HCEC 1CT (cell line): ENCODE measurements at places on chromosomes 6 and 20.

GRCh38 chr6:32202186-32202585, 9.7 kb upstream of the GPSM3 start:
- no peak for DNase-seq

DNA sequence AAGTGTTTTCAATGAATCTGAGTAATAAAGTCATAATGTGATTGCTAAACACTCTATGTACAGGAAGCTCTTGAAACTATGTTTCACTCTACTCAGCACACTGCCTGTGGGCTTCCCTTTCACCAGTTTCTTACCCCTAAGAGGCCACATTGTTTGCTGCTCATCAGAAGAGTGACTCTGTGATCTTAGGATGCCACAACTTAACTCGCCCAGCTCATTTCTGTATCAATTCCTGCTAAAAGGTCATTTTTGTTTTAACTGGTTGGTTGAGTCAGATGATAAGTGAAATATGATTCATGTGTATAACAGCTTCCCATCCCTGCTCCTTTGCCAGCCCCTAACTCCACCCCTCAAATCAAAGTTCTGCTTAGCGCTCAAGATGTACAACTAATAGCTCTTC, 9.8 kb upstream of the NDUFAF4 start:
- peak; percentile 29 for DNase-seq

DNA sequence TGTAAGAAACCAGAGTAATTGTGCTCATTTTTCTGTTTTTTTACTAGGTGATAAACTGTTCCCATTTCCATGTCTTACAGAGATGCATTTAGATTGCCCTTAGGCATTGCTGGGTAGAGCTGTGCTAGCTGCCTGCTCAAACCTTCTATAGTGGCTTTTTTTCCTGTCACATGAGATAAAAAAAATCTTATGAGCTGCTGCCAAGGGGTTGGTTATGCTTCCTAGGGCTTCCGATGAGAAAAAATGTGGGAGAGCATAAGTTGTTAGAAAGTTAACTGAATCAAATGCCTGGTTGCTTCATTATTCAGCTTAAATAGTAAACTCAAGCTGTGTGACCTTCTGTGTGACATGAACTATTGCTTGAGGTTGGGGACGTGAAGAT, 50.0 kb upstream of the NOX3 start:
- no peak for DNase-seq

- DNase-seq: no peak
These were observed 105.8 kb upstream of the RUNX2 start for GRCh38 chr6:45222380-45222779.

DNA sequence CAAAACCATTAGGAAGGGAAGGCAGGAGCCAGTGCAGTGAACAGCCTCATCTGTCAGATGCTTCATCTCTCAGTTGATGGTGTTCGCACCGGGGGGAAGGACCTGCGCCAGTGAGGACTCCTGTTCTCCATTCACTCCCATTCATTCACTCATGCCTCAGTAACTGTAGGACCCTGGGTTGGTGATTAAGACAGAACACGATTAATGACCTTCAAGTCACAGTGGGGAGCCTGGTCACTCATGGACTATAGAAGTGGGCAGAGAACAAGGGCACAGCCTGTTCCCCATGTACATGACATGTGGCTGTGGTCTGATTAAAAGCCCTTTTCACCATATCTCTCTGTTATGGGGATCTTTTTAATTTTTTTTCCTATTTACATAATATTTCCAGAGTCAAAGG, 113.3 kb downstream of the RPS12 start:
- DNase-seq: no peak

DNA sequence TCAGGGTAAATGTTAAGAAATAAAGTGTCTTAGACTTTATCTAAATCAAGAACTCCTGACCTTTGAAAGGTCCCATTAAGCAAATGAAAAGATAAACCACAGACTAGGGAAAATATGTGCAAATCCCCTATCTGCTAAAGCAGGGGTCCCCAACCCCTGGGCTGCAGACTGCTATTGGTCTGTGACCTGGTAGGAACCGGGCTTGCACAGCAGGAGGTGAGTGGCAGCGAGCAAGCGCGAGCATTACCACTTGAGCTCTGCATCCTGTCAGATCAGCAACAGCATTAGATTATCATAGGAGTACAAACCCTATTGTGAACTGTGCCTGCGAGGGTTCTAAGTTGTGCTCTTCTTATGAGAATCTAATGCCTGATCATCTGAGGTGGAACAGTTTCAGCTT, 42.4 kb downstream of the LCA5 start:
- no peak for DNase-seq

DNA sequence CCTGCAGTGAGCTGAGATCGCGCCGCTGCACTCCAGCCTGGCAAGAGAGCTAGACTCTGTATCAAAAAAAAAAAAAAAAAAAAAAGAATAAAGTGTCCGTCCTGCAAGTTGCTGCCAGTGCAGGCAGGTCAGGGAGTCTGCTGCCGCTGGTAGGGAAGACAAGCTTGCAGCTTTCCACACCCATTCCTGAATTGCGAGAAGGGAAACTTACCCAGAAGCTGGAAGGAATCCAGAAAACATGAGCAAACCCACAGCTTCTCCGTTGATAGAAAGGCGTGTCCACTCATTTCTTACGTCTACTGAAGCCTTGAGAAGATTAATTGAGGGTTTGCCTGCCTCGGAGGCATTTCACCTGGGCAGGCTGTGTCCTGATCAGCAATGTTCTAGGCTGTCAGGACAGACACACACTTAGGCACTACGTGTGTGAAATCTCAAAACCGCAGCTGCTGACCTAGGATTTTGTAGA, 61.6 kb upstream of the DSP start:
- no peak for DNase-seq

DNA sequence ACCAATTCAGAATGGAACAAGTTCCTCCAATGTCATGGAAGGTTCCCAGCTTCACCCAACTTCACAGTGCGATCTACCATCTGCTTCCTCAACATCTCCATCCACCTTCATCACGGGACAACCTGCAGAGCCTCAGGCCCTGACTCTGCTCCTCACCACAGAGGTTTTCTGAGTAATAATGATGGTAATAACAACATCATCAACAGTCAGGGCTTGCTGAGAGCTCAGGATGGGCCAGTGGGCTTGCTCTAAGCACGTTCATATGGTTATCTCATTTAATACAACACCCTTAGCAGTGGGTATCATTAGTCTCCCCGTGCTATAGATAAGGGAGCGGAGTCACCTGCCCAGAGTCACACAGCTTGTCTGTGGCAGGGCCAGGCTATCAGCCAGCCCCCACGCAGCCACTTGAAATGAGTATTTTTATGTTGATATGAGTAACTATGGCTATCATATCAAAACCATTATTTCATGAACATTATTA, 38.6 kb downstream of the PREX1 start:
- no peak for DNase-seq

- DNase-seq: no peak
These were observed 3.3 kb downstream of the ZGPAT start for GRCh38 chr20:63711085-63711645.

GRCh38 chr6:157669747-157670216, 153.3 kb upstream of the SNX9 start:
- DNase-seq: peak; percentile 75

- no peak for DNase-seq
These were observed 27.0 kb downstream of the ZNF292 start for GRCh38 chr6:87182321-87182720.

DNA sequence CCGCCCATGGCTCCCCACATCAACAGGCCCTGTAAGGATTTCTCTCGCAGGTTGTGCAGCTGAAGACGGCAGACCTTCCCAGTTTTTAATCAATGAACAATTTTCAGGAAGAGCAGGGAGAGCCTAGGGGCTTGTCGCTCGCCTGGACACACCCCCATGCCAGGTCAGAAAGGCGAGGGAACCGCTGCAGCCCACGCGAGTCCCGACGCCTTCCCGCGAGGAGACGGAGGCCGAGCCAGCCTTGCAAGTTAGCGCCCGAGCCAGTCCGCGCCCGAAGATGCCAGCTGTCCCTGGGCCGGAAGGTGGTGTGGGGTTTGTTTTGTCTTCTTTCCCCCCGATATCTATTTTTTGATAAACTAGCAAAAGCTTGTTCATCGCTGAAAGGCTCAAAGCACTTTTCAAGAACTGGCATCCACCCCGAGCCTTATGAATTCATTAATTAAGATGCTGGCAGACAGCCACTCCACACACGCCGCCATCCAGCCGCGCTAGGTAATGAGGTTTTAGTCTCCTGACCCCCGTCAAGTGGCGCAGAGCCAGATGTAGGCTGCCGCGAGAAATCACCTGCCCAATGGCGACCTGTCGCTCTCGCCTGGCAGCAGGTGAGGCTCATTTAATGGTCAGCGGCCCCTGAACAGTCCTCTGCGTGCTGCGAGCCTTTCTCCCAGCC, 6.6 kb downstream of the CCDC167 start:
- no peak for DNase-seq

DNA sequence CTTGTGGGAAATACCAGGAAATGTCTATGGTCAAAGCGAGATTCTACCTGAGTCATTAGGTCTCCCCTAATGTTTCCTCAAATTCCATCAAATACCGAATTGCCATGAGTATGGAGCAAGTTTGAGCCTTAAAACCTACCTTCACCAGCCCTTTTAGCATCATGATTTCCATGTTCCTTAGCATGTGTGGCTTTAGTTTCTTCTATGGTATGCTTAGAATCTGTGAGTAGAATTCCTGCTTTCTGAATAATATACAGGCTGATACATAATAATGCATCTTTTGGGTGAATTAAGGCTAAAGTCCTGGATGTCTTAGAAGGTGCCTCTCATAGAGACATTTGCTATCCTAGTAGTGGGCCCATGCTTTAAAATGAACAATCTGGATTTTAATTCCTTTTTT, 32.0 kb downstream of the TSPYL4 start:
- DNase-seq: no peak

DNA sequence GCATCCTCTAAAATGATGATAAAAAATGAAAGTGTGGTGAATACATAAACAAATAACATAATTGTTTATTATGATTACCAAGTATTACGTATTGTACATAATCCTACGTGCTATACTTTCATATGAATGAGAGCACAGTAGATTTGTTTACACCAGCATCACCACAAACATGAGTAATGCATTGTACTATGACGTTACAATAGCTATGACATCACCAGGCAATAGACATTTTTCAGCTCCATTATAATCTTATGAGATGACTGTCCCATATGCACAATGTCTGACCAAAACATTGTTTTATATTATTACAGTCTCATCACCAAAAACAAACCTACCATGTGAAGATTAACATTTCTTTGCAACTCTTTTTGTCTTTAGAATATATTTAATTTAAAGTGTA, 225.7 kb upstream of the TENT5A start:
- DNase-seq: peak; percentile 38

- peak; percentile 75 for DNase-seq
These were observed 101.4 kb downstream of the ADGB start for GRCh38 chr6:146700078-146700686.

DNA sequence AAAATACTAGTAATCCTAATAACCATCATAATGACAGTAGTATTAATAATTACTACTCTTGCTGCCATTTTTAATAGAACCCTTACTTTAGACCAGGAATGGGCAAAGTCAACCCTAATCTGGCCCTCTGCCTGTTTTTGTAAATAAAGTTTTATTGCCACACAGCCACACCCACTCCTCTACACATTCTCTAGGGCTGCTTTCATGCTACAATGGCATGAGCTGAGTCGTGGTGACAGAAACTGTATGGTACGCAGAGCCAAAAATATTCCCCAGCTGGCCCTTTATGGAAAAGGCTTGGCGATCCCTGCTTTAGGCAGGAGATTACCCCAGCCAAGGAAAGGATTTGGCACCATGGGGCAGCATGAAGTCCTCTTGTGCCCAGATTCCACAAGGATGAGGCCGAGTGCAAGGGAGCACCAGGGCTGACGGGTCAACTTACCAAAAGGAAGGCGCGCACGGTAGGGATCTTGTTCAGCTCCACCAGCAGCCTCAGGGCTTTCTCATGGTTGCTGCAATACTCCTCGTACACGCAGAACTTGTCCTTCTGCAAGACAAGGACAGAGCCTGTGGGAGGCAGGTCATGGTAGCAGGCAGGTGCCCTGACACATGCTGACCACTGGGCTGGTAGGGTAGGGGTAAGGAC, 93.6 kb downstream of the PREX1 start:
- DNase-seq: no peak

DNA sequence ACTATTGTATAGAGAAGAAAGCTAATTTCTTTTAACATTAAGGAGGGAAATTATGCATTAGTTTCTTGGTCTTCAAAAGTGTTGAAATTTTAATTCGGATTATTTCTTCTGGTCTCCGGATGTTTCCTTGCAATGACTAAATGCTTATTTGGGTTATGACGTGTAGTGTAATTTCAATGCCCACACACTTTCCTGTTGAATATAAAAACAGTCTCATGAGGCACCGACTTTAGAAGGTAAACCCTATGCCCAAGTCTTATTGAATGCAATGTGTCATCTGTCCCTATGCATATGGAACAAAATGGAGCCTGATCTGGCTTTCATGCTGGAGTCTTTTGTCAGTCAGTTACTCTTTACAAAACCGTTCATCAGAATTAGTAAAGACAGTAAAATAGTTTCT, 17.7 kb downstream of the GJA1 start:
- DNase-seq: no peak

- no peak for DNase-seq
These were observed 21.7 kb downstream of the UBD start for GRCh38 chr6:29537714-29538403.

GRCh38 chr6:53691252-53691651, 25.7 kb upstream of the KLHL31 start:
- DNase-seq: no peak

DNA sequence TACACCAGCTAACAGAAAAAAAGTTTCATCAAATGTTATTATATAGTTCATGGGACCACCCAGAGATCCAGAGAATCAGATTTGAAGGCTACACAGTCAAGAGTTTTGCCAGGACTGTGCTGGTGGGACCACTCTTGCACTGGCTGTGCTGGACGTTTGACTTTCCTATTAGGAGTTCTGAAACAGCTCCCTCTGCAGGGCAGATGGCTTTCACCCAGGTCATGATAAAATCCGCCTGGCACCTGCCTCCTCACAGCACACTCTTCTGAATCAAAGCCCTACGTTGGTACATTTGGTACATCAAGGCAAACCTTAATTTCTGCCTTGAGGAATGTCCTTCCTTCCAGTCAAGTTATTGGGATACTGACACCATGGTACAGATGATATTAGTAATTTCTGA, 302.1 kb downstream of the ZNF217 start:
- DNase-seq: no peak
